ENCODE measurements at places on chromosomes 11 and 22.

- DNase-seq = no peak
Measured at GRCh38 chr11:5592615-5593014, 3.8 kb upstream of the TRIM6 start.

DNA sequence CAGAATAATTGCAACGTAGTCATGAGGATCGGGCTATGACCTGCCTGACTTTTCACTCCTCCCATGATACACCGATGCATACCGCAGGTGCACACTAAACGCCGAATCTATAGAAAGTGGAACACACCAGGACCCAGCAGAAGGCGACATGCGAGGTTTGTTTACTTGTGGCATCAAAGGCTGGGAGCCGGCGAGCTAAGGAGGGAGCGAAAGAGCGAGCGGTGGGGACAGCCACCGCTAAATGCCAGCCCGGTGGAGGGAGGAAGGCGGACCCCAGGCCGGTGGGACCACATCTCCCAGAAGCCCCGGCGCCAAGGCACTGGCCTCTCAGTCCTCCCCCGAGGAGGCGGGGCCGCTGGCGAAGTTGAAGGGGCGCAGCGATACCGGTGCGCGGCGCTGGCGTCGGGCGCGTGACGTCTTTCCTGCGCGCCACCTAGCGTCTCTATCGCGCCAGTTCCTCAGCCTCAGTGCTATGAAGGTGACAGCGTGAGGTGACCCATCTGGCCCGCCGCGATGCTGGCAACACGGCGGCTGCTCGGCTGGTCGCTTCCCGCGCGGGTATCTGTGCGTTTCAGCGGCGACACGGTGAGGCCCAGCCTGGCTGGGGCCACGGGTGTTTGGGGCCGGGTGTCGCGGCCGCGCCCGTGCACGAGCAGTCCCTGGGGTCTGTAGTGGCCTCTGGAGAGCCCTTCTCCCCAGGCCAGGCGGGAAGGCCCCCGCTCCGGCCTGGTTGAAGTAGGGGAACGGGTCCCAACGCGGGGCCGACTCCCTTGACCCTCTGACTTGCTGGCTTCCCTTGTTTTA lies at the start of gene NDUFV1:
Gene NDUFV1 (plus strand): TSS at position 445 of the 804 bp plus-strand sequence. CDS start 69 bp downstream, at position 514.
- DNase-seq = peak; percentile 92

GRCh38 chr11:118283756-118284350 lies 19.8 kb upstream of the MPZL2 start:
- DNase-seq = no peak

GRCh38 chr22:27193215-27193614 lies 535.8 kb downstream of the MIAT start:
- no peak for DNase-seq

- no peak for DNase-seq
Measured at GRCh38 chr11:86932924-86933875, 22.0 kb downstream of the FZD4 start.

DNA sequence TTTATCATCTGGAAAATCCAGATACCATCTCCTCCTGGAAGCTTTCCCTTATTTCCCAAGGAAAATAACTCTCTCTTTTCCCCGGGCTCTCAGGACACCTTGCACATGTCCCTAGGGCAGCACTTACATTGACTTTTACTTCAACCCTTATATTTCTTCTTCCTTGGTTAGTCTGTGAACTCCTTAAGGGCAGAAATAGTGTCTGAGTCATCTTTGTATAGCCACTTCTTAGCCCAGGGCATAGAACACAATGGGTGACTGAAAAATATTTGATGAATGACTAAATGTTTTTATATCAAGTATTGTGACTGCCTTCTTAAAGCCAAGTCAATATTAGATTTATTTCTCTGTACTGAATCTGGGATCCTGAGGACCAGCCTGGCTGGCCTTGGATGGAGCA lies 45.4 kb upstream of the MYOD1 start:
- no peak for DNase-seq

DNA sequence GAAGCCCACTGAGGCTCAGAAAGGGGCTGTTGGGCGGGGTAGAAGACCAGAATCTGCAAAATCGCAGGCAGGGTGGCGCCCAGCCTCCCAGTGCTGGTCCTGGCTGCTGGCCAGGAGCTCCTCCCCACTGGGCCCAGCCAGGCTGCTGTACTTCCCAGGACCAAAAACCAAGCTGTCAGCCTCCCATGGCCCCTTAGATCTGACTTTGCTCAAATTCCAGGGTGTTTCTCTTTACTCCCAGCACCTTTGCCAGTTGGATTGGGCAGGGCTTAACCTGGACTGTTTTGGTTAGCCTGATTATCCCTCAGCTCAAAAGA lies 44.2 kb upstream of the WEE1 start:
- DNase-seq = no peak

DNA sequence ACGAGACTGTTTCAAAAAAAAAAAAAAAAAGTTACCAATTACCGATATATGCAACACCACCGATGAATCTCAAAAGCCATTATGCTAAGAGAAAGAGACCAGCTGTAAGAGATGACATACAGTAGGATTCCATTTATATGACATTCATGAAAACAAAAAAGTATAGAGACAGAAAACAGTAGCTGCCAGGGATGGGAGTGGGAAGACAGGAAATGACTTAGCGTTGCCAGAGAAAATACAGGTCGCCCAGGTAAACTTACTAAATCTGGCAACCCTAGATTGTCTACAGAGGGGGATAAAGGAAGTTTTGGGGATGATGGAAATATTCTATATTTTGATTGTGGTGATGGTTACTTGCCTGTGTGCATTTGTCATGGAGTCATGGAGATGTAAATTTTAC lies 7.9 kb upstream of the C11orf24 start:
- DNase-seq = no peak

DNA sequence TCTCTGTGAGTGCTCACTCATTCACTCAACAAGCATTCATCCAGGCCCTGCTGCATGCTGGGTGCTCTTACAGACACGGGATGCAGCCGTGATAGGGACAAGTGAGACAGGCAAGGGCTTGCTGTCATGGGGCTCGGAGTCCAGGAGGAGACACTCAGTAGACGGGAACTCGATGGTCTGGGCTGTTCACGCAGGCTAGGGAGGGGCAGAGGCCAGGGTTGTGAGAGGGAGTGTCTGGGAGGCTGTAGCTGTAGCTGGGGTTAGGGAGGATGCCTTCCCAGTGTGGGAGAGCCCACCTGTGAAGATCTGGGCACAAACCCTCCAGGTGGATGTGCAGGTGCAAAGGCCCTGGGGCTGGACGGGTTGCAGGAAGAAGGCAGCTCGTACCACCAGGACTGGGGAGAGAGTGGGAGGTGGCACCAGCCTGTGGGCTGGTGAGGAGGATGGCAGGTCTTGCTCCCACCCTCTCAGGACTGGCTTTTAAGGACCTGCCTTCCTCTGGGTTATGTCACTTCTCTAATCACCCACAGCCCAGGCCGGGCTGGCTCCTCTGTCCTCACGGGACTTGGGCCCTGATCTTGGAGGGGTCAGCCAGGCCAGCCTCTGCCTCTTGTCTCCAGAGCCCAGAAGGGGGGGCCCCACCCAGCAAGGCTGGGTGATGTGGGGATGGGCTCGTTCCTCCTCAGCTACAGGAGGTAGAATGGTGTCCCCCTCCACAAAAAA lies 24.1 kb downstream of the FGF4 start:
- DNase-seq = no peak

GRCh38 chr11:13111813-13112130 lies 102.7 kb downstream of the RASSF10 start:
- DNase-seq = no peak

DNA sequence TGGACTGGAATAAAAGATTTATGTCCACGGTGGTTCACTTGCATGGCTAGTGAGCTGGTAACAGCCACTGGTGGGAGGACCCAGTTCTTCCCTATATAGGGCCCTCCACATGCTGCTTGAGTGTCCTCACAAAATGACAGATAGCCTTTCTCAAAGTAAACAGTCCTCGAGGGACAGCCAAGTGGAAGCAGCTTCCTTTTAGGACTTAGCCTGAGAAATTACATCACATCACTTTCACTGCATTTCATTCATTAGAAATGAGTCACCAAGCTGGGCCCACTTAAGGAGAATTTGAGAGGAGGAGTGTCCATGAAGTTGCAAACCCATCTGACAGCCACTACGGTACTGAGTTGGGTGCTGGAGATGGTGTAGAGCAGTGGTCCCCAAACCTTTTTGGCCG lies 7.0 kb downstream of the ISX start:
- no peak for DNase-seq

DNA sequence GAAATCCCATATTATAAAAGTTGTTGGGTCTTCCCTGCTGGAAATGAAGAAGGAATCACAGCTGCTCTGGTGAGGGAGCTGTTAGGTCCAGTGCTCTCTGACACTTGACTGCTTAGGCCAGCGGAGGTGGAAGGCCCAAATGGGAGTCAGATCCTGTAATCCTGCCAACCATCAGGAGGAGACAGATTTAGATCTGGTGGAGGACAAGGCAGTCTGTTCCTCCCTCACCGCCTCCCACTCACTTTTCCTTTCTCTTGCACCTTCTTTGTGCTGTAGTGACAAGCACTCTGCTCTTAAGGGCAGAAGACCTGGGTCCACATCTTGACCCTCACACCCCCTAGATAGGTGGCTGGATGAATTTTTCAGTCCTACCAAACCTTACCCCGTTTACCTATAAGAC lies 59.7 kb upstream of the CHST1 start:
- DNase-seq = no peak

- DNase-seq = no peak
Measured at GRCh38 chr11:128492903-128493569, 94.3 kb downstream of the ETS1 start.

- DNase-seq = no peak
Measured at GRCh38 chr11:64809781-64810241, 540 bp downstream of the MEN1 start.

DNA sequence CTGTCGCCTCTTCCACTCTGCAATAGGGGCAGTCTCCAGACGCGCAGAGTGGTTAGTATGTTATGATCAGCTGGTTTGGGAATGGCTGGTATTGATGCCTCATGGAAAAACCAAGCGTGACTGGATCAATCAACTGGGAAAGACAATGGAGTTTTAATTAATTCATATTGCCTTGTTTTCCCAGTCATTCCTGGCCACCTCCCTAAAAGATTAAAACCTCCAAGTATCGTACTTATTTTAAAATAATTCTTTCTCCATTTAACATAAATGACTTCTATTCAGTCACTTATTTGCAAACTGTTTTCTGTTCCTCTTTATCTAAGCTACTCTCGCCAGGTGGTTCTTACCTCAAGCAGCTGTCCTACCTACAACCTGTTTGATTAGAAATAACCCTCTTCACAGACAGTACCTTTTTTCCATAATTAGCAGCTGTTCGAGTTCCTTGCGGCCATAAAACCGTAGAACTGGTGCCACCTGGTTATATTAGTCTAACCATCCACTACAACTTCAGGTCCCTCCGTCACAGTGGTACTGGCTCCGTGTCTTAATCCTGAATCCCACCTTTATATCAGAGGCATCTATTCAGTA lies 898 bp downstream of the ZNF215 start:
- no peak for DNase-seq

DNA sequence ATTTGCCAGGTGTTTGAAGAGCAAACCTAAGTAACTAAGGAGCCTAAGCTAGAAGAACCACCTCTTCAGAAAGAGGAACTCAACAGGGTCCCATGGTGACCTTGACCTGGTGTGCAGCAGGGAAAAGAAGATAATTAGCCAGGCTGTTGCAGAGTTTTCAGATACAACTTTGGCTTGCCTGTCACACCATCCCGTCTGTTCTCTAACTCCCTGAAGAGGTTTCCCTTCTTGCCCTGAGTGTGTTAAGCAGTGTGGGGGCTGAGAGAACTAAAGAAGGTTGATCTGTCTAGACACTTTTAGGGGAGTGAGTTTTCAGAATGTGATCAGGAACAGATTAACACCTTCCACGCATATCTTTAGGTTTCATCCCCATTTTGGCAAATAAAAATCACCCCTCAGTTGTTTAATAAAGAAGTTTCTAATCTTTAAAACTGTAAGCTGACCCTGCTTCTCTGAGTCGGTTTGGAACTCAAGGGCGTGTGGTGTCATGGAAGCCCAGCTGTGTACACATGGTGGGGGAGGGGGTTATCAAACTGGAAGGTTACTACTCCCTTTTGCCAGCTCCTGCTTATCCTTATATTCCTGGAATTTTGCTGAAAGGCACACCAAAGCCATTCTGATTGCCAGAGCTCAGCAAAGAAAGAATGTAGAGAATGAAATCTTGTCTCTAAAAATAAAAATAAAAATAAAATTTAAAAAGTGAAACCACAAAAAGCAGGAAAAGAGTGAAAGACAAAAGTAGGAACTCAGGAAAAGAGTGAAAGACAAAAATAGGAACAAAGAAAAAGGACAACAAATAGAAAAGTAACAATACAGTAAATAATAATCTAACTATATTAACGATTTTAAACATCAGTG lies 70.2 kb downstream of the DBX1 start:
- no peak for DNase-seq

GRCh38 chr11:126585774-126586491 lies 230.4 kb downstream of the ST3GAL4 start:
- peak; percentile 7 for DNase-seq

GRCh38 chr11:72779495-72780128 lies 14.2 kb downstream of the STARD10 start:
- DNase-seq = no peak

DNA sequence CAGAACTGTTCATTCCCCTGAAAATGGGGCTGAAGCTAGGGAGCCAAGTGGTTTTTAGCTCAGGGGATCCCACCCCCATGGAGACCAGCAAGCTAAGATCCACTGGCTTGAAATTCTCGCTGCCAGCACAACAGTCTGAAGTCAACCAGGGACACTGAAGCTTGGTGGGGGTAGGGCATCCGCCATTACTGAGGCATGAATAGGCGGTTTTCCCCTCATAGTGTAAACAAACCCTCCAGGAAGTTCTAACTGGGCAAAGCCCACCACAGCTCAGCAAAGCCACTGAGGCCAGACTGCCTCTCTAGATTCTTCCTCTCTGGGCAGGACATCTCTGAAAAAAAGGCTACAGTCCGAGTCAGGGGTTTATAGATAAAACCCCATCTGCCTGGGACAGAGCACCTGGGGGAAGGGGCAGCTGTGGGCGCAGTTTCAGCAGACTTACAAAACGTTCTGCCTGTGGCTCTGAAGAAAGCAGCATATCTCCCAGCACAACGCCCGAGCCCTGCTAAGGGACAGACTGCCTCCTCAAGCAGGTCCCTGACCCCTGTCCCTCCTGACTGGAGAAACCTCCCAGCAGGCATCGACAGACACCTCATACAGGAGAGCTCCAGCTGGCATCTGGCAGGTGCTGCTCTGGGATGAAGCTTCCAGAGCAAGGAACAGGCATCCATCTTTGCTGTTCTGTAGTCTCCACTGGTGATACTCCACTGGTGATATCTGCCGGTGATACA lies 32.7 kb downstream of the GAB4 start:
- DNase-seq = no peak

- DNase-seq = no peak
Measured at GRCh38 chr22:19974935-19975706, 33.5 kb upstream of the TXNRD2 start.

GRCh38 chr11:64644647-64645275 lies 53.7 kb downstream of the SLC22A12 start:
- no peak for DNase-seq

GRCh38 chr22:42155053-42155543 lies 24.5 kb upstream of the CYP2D6 start:
- DNase-seq = no peak

GRCh38 chr11:96306600-96306932 lies 36.4 kb downstream of the MAML2 start:
- DNase-seq = no peak
